ENCODE measurements at places on chromosomes 16 and 17. TPM values are rescaled to one million over a fixed set of nuclear protein-coding genes. Genes with fewer than 3 reads are reported as not detected.

GRCh38 chr17:43418441-43419374, 19.9 kb downstream of the ARL4D start:
- peak; percentile 84 for DNase-seq

- no peak for DNase-seq
These were observed 8.1 kb downstream of the PNMT start for GRCh38 chr17:39676198-39676819.

- DNase-seq = no peak
These were observed 131.2 kb upstream of the HLF start for GRCh38 chr17:55133583-55133982.

- DNase-seq = no peak
These were observed 2.4 kb downstream of the PDIA2 start for GRCh38 chr16:285146-286055.

Gene ABCC11
- 0.16 TPM for polyA plus RNA-seq

Gene SLFN12L
- polyA plus RNA-seq = 0.08 TPM

Gene USP31
- 5.8 TPM for polyA plus RNA-seq
